Psoas muscle (tissue), 8 donors: ENCODE measurements at places on chromosomes 1 and 21.

- no peak for DNase-seq
Observed at GRCh38 chr1:18693256-18694098, 62.8 kb downstream of the PAX7 start.

GRCh38 chr1:15262706-15263105 is 15.7 kb downstream of the FHAD1 start:
- no peak for DNase-seq

DNA sequence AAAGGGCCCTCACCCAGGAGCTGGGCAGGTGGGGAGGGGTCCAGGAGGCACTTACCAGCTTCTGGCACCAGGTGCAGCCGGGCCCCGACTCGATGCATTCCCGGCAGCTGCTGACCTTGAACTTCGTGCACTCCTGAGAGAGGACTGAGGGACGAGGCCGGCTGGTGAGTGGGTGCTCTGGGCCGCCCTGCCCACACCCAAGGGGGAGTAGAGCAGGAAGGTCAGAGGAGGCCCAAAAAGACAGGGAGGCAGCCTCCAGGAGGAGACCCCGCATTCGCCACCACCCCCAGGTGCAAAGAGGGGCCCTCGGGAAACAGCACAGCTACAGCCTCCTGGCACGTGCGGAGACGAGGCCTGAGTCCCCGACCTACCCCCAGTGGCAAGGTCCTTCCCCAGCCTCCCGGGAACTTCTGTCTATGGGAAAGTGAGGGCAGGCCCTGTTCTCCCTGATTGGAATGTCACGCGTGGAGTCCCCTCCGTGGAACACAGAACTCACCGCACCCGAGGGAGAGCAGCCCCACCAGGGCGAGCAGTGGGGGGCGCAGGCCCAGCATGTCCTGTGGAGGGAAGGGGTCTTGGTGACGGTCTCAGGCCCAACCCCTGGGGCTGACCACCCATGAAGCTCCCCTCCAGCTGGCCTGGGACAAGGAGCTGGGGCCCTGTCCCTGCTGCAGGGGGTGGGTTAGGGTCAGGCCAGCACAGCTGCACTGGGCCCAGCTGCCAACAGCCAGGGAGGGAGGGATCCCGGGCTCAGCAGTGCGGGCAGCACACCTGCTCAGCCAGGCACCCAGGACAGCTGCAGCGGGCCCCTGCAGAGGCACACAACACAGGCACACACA is 10.3 kb downstream of the ITGB2 start:
- no peak for DNase-seq

DNA sequence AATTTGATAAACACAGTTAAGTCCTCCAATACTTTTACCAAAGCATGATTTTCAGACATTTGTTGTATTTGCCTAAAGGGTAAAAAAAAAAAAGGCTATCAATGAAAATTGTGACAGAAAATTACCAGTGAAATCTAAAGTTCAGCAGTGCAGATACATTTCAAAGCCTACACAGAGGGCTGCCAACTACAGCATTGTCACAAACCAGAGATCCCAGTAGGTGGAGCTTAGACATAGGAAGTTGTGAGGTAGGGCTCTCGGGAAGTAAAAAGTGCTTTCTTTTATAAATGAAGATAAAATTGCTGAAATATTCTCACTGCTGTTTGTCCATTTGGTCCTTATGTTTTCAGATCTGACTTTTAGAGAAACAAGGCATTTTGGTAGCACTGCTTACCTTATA is 123.0 kb downstream of the DYRK1A start:
- DNase-seq = no peak

- DNase-seq = peak; percentile 49
Observed at GRCh38 chr1:204293605-204294337, 66.0 kb downstream of the PLEKHA6 start.

DNA sequence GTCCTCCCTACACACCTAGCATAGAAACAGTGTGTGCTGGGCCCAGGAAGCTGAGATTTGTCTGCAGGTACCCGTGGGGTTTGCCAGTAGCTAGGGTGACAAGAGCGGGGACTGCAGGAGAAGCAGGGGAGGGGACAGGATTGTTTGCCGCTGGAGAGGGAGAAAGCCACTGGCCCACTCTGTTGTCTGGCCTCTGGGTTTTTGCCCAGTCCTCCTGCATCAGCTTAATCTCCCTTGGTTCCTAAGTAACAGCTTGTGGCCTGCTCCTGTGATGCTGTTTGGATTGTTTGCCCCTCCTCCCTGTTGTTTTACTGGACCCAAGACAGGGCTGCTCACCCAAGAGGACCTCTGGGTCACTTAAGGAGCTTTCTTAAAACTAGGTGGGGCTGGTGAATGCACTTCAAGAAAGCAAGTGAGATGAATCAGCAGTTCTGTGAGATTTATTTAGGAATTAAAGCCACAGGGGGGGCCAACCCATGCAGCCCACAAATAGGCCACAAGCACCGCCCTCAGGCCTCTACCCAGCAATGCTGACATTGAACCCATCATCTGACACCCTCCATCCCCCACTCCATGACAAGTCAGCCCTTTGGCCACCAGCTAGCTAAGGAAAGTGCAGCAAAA is 142.8 kb downstream of the ZZZ3 start:
- no peak for DNase-seq

DNA sequence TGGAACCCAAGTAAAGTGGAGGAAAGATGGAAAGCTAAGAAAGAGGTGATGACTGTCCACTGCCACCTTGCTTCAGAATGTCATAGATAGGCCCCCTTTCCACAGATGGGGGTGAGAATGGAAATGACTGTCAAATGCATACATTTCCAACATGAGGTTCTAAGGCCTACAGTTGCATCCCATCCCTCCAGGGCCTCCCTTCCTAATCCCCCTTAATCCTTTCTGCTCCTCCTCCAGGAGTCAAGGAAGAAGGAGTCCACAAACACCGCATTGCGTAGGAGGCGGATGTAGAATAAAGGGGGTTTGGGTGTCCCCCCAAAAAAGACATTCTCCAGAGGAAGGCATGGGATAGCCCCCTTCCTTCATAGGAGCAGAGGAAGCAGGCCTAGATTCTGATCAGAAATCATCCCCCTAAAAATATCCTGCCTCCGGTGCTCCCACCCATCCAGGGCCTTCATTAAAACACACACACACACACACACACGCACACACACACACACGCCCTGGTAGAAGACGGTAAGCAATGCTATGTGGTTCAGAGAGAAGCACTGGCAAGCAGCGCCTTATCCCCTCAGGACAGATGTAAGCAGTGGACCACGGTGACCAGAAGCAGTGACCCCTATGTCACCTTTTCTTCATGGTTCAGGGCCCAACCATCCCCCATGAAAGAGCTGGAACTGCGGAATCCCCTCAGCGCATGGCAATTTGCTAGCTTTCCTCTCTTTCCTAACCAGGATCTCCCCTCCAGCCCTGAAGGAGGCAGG is 2.0 kb downstream of the SV2A start:
- DNase-seq = no peak

DNA sequence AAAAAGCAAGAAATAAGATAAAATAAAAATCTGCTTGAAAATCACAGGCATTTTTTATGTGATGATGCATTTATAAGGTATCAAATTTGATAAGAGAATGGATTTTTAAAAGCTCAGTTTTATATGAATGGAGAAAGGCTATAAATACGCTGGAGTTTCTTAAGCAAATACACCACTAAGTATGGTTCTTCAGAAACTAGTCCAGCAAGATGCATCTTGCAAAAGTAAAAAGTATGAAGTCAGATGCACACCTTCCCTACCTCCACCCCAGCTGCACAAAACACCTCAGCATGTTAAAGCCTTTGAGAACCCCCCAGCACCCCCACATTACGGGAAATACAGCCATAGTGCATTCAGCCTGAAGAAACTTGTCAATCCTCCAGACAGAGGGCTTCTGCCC is 143.1 kb upstream of the PROX1 start:
- no peak for DNase-seq

DNA sequence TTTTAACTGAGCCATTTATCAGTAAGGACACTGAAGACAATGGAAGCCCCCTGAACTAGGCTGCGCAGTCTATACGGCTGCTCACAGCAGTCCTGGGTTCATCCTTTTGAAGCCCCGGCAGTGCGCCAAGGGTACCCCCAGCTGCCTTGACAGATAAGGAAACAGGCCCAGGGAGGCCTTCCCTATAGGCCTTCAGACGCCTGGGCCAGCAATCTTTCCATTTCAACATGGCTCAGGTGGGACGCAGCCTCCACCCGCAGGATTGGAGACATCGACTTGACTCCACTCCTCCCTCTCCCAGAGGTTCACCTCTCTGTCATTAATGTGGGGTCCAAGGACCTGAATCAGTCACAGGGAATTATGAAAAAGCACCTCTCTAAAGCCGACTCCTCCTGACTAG is 2.8 kb upstream of the LYPD8 start:
- no peak for DNase-seq

DNA sequence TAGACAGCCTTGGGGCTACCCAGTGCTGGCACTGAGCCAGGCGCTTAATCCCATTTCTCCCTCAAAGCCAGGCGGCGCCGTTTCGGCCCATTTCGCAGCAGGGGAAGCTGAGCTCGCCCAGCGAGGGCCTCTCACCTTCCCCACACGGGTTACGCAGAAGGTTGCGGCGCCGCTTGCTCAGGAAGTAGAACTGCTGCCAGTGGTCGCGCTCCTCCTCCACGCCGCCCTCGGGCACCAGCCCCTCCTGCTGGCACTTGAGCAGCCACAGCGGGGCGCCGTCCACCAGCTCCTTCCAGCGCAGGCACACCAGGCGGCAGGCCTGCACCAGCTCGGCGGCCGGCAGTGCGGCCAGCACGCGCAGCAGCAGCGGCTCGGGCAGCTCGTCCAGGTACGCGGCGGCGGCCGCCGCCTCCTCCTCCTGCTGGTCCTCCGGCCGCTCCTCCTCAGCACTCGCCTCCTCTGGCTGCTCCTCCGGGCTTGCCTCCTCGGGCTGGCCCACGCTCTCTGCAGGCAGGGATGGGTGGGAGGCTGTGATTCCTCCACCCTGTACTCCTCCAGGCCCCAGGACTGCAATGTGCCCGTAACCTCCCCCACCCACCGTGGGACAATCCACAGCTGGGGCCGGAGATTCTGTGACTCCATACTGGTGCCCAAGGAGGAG is 3.8 kb downstream of the FBXO2 start:
- peak; percentile 77 for DNase-seq

- peak; percentile 19 for DNase-seq
Observed at GRCh38 chr1:48572646-48573258, 100.7 kb upstream of the SPATA6 start.

- no peak for DNase-seq
Observed at GRCh38 chr1:163258181-163258580, 55.5 kb upstream of the RGS5 start.

- no peak for DNase-seq
Observed at GRCh38 chr21:32728456-32728839, 635 bp upstream of the SYNJ1 start.

DNA sequence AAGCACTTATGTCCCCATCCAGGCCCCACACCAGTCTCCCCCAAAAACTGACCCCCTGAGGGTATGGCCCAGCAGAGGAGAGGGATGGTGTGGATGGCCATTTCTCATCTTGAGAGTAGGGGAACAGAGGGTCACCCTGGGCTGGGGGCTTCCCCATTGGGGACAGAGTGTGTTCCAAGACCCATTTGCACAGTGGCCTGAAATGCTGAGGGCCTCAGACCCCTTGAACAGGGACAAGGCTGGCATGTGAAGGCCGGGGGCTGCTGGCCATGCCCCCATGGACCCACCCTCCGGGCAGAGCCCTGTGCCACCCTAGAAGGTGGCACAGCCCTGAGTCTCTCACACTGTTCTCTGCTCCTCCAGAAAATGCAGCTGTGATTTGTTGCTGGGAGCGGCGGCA is 8.0 kb downstream of the CTRC start:
- DNase-seq = no peak

- no peak for DNase-seq
Observed at GRCh38 chr1:201633297-201633696, 94.4 kb downstream of the NAV1 start.

- DNase-seq = no peak
Observed at GRCh38 chr1:73868810-73869336, 329.1 kb downstream of the LRRIQ3 start.

- DNase-seq = no peak
Observed at GRCh38 chr1:222547944-222548671, at the start of gene HHIPL2. TSS of gene HHIPL2 (minus strand) at chr1:222548104. CDS start at chr1:222548044, 60 bp downstream.

DNA sequence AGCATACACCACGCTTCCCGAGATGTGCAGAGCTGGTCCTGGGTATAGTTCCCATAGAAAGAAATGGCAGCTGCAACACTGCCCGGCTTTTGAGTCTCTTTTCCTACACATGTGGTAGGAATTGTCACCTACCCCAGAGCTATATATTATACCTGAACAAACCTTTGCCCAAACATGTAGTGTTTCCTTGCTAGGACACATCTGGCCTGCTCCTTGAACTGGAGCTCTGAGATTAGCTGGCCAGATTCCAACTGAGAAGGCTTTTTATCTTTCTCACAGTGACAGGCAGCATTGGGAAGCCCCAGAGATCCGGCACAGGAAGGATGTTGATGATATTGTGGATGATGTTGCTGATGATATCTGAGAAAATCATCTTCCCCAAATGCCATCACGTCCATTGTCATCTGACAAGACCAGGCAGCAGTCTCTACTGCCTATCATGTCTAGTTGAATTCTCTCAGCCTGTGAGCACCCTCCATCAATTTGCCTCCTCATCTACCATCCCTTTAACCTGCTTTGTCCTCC is 115.0 kb upstream of the SMYD2 start:
- DNase-seq = no peak

DNA sequence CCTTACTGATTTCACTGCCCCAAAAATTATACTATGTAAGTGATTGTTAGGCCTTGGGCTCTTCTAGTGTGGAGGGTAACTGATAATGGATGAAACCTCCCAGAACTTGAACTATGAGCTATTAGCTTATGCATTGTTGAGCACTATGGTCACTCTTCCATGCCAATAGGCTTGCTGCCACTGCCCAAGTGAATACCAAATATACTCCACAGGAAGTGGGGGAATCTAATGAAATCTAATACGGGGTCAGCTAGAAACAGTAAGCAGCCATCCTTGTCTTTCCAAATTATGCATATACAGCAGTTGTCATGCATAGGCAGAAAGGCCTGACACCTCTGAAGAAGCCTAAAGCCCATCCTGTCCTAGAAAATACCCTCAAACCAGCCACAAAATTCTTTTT is 198.7 kb upstream of the PTBP2 start:
- no peak for DNase-seq

DNA sequence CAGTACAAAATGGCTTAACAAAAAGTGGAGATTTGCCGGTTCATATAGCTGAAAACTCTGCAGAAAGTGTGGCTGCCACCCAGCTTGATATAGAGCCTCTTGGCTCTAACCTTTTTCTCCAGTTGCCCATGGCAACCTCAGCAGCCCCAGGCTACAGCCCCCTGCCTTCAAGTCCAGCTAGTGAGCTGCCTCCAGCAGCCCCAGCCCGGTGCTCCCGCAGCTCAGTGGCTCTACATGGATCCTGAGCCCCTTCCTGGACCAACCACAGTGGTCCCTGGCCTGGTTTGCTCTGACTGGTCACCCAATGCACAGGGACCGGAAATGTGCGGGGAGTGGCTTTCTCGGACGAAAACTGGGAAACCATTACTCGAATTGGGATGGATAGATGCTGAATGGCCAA is 13.3 kb upstream of the ATF3 start:
- no peak for DNase-seq

DNA sequence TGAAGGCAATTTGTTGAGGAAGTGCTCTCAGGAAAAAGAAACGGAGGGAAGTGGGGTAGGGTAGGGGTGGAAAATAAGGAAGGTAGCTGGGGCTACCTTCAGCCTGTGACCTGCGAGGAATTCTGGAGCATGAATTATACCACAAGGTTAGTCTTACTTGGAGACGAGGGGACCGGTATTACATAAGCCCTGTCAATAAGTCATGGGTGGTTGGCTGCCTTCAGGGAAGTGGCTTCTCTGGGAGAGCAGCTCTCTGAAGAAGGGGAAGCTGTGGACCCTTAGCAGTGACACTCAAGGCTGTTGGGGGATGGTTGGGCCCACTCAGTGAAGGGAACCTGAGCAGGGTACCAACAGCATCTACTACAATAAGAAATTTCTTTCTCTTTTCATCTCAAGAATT is 111.3 kb downstream of the TNFSF18 start:
- no peak for DNase-seq

- DNase-seq = no peak
Observed at GRCh38 chr1:66576645-66577044, 42.7 kb downstream of the SGIP1 start.
